ENCODE measurements at places on chromosomes 2 and 18. TPM values are rescaled to one million over a fixed set of nuclear protein-coding genes. Genes with fewer than 3 reads are reported as not detected.

GRCh38 chr2:6412533-6413091 lies 453.1 kb downstream of the CMPK2 start:
- DNase-seq = no peak

Gene HOXD13
- total RNA-seq = not detected

Gene SNORC
- total RNA-seq = 0.03 TPM

Gene GMPPA
- total RNA-seq = 62.3 TPM

DNA sequence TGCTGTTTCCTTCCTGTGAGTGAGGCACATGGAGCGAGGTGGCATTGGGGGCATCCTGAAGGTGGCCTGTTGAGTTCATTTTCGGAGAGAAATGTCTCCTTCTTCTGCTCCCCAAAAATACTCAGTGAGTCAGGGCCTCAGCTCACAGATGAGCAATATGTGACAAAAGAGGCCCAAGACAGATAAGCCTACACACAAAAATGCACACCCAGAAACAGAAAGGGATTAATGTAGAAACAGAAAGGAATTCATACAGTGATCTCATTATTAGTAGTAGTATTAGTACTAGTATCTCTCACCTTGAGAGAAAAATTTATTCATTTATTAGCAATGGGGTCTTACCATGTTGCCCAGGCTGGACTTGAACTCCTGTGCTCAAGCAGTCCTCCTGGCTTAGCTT lies 5.1 kb downstream of the GPR75 start:
- no peak for DNase-seq

- DNase-seq = no peak
These were observed 9.2 kb downstream of the SEPTIN10 start for GRCh38 chr2:109604597-109604996.

- DNase-seq = no peak
These were observed 48.7 kb downstream of the TTC39C start for GRCh38 chr18:24063121-24063731.

Gene UNC80
- total RNA-seq = not detected

GRCh38 chr18:61606759-61607158 lies 273.5 kb downstream of the CDH20 start:
- peak; percentile 98 for DNase-seq

GRCh38 chr2:56523816-56524215 lies 340.0 kb downstream of the CCDC85A start:
- DNase-seq = no peak

- DNase-seq = no peak
These were observed 79.6 kb downstream of the HRH4 start for GRCh38 chr18:24539866-24540617.

DNA sequence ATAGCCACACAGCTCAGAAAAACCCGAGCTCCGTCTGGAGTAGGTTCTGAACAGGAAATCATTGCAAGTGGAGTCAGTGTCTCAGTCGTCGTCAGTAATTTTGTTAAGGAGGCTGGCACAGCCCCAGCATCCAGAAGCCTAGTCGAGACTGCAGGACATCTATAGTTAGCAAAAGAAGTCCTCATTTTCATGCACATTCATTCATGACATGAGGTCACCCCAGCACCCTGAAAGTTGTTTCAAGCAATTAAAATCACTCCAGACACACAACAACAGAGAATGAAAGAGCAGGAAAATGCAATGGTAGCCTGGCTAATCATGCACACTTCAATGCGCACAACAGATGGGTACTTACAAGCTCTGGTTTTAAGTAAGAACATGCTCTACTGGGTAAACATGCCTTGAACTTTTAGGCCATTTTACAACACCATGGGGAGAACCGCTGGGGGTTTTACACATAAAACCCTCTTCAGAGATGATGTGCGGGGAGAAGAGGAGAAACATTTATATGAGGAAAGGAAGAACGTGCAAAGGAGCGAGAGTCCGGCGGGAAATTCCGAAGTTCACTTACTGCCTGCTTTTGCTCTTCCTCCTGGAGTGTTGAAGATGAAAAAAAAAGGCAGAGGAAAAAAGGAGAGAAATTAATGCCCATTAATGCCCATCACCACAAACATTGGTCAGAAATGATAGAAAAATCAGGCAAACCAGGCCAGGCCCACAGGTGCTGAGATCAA lies 77.4 kb upstream of the DNMT3A start:
- no peak for DNase-seq

- no peak for DNase-seq
These were observed 52.0 kb downstream of the FHOD3 start for GRCh38 chr18:36349552-36349951.

- no peak for DNase-seq
These were observed 107.3 kb downstream of the TANC1 start for GRCh38 chr2:159075727-159076126.

- peak; percentile 67 for DNase-seq
These were observed 8.6 kb upstream of the PLEKHM3 start for GRCh38 chr2:208033701-208034502.

- DNase-seq = no peak
These were observed 46.9 kb downstream of the NFATC1 start for GRCh38 chr18:79442508-79443221.

DNA sequence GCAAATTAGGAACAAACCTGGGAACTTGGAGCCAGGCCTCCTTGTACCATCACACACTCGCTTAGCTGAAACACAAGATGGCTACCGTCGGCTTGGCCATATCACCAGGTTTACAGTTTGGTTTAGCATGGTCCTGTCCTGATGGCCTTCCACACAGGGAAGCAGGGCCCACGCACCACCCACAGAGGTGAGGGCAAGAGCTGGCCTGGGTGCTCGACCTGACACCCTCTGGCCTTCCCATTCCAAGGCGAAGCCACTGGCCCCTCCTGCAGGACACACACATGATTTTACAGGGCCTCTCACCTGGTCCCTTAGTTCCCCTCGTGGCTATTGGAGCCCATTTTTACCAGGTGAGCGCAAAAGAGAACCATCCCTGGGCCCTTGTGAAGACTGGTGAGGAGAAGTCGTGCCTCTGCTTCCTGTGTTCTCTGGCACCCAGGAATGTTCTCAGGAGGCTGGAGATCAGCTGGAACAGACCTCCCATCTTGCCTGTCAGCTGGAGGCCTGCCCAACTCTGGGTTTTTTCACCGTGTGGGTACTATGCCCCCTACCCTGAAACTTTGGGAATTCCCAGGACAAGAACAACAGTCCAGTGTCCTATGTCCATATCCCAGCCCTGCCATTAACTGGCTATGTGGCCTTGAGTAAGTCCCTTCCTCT lies 53.0 kb upstream of the FOSL2 start:
- DNase-seq = no peak

- no peak for DNase-seq
These were observed 65.4 kb downstream of the TTC21B start for GRCh38 chr2:165888171-165888570.

DNA sequence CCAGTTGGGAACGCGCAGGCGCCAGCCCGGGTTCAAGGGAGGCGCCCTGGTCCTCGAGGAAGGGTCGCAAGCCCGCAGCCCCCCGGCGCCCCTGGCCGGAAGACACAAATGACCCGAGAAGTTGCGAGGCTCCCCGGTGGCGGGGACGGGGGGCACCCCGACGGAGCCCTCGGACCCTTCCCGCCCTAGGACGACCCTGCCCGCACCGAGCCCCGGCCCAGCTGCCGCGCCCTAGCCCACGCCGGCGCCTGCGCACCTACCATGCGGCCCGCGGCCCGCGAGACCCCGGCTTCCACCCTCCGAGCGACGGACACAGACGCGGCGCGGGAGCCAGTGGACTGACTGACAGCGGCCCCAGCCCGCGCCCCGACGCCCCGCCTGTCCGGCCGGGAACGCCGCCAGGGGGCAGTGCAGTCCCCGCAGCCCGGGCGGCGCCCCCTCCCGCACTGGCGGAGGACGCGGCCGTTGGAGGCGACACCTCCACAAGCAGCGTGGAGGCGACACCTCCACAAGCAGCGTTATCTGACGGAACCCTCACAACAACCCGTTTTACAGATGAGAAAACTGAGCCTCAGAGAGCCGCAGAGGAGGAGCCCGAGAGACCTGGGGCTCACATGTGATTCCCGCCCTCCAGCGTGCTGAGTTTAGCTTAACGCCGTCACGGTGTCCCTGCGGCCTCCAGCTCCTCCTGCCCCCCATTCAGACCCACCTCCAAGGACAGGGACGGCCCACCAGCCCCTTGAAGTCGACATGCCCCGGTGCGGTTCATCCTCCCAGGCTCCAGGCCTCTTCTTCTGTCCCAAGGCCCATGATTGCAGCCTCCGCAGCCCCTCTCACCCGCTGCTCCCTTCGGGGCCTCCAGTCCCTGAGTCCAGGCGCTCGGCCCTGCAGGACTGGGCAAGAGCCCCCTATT lies at the start of gene NMUR1:
Gene NMUR1 (minus strand): TSS at position 347 of the 913 bp plus-strand sequence. CDS start 84 bp downstream, at position 263.
- DNase-seq = no peak

DNA sequence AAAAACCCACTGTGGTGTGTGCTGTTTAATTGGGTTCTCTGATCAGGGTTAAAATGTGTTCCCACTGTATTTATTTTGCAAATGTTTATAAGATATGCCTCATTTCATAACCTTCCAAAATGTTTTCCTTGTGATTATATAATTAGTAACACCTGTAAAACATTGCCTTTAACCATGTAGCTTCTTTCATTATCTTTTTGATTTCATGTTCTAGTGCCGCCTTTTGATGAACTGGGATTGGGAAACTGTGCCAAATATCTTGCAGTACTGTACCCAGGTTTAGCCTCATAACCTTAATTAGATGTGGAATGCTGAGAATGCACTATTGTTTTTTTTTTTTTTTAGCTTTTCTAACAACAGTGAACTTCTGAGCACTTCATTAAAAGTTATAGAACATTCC lies 96.9 kb downstream of the TANC1 start:
- no peak for DNase-seq

GRCh38 chr2:127506510-127506909 lies 19.8 kb downstream of the IWS1 start:
- DNase-seq = no peak

DNA sequence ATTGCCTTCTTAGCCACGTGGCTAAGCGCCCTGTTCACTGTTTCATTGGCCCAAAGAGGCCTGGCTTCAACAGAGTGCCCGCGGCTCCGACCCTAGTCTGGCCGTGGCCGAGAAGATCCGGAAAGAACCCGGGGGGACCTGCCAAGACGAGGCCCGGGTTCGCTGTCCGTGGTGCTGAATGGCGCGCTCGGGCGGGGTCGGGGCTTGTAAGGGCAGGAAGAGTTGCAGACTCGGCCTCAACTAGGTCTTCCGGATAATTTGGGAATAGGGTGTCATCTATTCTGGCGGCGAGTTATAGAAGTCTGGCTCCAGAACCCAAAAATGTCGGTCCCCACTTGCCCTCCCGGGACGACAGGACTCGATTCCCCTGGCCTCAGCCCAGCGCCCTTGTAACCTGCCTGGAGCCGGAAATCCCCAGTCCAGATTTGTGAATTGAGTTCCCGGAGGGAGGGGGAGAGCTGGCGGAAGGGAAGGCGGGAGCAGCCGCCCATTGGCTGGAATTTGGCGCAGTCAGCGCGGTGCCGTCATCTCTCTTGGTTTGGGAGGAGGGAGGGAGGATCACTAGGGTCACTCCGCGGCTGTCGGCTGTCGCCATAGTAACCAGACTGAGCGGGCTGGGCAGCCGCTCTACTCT lies 3.5 kb downstream of the CDK5R2 start:
- peak; percentile 97 for DNase-seq

DNA sequence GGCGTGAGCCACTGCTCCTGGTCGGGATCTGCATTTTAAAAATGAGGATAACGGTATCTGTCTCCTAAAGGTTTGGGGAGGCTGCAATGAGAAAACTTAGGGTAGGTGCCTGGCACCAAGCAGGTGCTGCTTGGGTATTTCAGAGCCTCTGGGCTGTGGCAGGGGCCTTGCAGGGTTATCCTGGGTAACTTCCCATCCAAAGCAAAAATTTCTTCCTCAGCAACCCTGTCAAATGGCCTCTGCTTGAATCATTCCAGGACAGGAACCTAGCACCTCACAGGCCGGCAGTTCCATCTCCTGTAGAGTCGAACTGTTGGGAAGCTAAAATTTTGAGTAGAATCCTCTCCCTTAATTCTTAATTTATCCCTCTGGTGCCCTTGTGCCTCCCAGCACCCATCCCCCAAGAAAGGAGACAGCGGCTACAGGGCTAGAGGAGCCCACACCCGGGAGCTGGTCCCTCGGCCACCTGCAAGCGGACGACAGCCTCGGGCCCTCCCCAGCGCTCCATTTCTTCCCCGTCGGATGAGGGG lies 868 bp downstream of the CGREF1 start:
- DNase-seq = peak; percentile 50

GRCh38 chr18:58152891-58153290 lies 108.9 kb downstream of the NEDD4L start:
- no peak for DNase-seq

- DNase-seq = no peak
These were observed 257.0 kb downstream of the MREG start for GRCh38 chr2:215756346-215756730.

DNA sequence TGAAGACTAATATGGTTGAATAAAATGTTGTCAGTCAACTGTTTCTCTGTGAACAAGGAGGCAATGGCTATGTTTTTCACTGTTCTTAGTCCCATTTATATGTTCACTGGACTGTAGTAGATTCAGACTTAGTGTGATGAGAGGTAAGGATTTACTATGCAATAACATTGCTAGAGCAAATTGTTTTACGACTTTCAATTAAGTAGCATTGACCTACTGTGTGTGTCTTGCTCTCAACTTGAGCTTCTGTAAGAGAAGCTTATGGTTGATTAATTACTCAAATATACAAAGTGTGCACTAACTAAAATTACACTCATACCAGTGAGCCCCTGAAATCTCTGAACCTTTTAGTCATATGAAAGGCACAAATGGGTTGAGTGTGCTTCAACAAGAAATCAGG lies 168.6 kb downstream of the RAPGEF4 start:
- no peak for DNase-seq

DNA sequence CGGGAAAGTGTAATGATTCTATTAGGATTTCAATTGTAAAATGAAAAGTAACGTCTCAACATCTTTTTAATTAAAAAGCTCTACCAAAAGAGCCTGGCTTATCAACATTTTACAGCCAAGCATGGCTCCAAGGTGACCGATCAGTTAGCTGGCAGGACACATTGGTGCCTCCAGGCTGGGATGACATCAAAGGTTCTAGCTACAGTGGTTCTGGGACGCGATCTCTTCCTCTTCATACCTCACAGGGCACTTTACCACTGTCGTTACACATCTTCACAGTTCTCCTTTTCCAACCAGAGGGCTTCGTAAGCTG lies 693 bp downstream of the ORC2 start:
- DNase-seq = no peak

Gene SNRNP27
- total RNA-seq = 51.7 TPM

- DNase-seq = no peak
These were observed 24.8 kb downstream of the SH3BP4 start for GRCh38 chr2:234976479-234977227.

Gene SERPINB3
- not detected for total RNA-seq

DNA sequence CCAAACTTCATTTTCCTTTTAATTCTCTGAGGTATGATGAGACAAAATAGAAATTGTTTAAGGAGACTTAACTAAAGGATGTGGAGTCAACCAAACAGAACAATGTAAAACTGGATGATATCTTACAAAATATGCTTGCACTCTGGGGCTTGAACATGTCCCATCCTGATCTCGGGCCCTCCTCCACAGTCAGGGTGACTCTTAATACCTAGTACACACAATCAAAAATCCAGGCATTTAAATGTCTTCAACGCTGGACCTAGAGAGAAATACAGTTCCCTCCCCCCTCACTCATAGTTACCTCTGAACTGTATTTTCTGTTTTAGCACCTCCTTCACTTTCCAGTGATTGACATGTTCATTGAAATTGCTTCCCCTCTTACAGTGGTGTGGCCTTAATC lies 36.9 kb upstream of the SERPINB2 start:
- DNase-seq = no peak

Measured in G401 (cell line).